Occipital lobe (tissue), 3 donors: ENCODE measurements at places on chromosomes 5 and 9.

- no peak for DNase-seq
These were observed 100.7 kb downstream of the PHF2 start for GRCh38 chr9:93677048-93677571.

DNA sequence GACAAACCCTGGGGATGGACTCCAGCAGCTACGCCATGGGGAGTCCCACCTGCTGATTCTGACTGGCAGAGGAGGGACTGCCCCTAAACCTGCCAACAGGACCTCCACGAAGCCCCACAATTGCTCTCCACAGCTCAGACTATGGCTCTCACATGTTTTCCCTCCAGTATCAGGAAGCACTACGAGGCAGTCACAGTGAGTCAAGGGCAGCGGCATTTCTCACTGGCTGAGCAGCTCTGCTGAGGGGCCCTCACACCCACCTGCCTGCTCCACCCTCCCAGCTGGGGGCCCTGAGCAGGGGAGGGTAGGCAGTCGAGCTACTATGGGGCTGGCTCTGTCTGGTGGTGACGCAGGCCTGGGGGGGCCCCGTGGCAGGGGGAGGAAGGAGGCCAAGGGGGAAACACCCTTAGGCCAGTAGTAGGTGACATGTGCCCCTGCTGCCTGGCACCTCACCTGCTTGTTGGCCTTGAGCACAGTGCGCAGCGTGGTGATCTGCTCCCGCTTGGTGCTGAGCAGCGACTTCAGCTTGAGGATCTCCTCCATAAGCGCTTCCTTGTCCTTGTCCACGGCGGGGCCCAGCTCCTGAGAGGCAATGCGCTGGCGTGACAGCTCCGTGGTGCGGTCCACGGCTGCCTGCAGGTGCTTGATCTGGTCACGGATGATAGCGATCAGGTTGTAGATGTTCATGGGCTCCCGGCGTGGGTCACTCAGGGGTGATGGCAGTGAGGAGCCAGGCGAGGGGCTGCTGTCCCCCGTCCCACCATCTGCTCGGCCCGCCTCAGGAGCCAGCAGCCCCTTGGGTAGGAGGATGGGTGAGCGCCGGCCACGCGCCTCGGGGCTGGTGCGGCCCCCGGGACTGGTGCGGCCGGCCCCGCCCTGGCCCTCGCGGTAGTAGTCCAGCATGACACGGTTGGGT is 46.3 kb downstream of the BICD2 start:
- no peak for DNase-seq

DNA sequence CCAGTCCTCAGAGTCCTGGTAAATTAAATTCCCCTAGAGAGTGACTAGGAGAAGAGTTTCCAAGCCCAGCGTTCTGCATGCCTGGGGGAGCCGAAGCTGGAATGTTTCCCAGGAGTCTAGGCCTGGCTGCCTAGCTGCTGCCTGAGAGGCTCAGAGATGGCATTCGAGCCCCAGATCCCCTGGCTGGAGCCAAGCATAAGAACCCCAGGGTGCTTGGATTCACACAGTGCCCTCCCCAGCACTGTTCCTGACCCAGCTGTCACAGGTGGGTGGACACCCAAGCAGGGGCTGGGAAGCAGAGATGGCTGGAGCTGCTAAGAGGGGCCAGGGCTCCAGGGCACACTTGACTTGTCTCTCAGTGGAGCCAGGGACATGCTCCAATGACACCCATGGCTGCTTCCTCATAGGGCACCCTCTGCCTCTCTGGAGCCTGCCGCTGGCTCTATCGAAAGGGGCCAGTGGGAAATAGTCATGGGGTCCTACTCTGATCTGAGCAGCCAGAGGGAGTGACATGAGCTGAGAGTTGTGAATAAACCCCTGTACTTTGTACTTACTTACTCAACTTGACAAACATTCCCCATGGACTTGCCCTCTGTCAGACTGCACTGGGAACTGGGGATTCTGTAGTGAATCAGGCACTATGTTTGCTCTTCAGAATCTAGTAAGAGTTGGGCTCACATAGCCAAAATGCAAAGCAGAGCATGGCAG is 62.6 kb upstream of the XPA start:
- no peak for DNase-seq

GRCh38 chr9:133709015-133709611 is 29.0 kb downstream of the SARDH start:
- no peak for DNase-seq

DNA sequence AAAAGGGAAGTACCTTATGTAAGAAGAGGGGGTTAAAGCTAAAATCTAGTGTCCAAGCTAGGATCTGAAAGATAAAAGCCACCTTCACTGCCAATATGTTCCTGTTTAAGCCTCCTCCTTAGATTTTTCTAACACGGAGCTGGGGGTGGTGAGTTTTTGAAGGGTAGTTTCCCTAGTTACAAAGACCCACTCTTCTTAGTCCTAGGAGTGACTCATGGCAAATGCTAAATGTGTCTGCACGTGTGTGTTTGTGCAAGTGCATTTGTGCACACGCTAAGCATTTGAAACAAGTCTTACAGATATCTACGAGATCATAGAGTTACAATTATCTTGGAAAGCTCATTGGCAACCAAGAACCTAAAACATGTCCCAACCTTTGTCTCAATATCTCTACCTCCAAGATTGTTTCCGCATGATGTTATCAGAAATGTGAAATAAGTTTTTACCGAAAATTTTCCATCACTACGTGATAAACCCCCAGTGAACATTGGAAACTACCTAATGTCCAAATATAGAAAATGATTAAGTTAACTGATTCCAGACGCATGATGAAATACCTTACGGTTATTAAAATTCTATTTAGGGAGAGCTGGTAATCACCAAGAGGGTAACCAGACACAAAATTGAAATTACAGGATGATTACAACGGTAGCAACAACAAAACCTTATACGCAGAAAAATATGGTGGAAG is 78.0 kb upstream of the HRH2 start:
- DNase-seq, result no peak

DNA sequence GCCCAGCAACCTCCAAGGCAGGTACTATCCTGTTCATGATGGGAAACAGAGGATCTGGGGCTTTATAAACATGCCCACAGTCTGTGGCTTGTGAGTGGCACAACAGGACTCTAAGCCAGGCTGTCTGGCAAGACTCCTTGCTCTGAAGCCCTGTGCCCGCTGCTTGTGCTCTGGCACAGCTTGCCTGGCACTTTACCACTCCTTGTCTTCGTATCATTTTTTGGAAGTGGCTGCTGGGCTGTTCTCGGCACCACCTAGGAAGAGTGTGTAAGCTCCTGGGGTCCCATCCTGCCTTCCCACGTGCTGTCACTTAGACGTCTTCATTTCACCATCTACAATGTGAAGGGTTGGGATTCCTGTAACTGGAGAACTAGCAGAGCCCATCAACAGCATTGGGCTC is 59.3 kb upstream of the GLRX start:
- DNase-seq, result no peak

DNA sequence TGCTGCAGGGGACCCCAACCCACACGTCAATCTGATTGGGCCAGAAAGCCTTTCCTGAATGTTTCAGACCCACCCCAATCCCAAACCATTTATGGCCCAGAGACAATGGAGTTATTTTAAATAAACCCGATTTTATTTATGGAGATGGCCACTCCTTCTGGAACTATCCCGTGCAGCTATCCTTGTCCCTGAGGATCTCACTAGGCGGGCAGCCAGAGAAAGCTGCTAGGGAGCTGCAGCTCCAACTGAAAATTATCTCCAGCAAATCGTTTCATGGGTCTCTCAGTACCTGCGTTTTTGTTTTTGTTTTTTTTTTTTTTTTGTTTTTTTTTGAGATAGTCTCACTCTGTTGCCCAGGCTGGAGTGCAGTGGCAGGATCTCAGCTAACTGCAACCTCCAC is 23.0 kb downstream of the C1QTNF2 start:
- no peak for DNase-seq

GRCh38 chr5:168147568-168148360 is 143.7 kb upstream of the WWC1 start:
- no peak for DNase-seq

DNA sequence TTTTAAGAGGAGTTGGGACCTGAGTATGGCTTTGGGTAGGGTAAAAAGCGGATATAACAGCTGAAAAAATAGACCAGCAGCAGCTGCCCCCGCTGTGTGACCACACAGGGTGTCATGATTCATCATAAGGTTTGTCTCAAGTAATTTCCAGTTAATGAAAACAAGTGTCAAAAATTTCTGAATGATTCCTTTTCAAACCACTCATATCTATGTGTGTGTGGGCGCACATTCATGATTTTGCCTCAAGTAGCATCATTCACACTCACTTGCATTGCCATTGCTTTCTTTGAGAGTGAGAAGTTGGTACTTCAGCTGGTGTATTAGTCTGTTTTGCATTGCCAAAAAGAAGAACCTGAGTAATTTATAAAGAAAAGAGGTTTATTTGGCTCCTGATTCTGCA is 12.1 kb upstream of the TNFAIP8 start:
- no peak for DNase-seq

DNA sequence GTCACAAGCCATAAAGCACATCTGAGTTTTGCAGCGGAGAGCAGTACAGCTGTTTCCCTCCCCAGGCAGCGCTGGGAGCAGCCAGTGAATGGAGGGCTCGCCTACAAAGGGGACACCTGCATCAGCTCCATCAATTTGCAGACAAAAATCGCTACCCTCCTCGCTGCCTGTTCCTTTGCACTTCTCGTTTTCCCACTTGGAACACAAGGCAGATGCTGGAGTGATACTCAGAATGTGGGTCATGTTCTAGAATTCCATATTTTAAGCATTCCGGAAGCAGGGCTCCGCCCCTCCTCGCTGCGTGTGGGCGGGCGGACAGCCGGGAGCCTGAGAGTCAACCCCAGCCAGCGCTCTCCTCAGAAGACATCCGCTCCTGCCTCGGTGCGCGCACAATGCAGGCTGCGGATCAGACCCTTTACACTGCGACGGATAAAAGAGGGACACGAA is 92.1 kb downstream of the LMNB1 start:
- DNase-seq, result peak; percentile 56

DNA sequence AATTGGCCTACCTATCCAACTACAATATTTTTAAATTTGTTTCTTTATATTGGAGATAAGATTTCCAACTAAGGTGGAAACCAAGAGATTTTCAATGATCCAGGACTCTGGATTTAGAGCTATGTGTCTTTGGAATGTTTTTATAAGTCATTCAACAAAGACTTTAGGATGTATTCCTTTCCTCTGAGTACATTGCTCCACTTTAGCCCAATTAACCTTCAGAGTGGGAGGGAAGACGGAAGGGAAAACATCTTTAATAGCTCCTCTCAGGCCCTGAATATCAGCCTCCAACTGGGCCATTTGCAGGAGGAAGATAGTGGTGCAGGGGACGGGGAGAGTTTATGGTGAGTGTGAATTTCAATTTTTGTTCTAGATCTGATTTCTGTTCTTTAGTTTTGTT is 239.2 kb downstream of the PIK3R1 start:
- no peak for DNase-seq

DNA sequence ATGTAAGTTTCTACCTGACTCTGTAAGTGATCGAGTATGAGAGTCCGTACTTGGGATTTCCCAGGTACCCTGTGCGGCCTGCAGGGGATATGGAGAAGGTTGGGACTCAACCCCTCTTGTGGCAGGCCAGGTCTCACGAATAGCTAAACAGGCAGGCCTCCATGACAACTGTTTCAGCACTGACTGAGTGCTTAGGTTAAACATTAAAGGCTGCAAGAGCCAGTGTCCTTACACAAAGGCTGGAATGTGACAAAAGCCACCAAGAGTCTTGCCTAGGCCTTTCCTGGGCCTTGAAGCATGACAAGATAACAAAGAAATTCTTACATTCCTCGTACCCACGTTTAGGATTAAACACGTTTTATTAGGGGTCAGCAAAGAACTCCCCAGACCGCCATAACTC is 58.6 kb downstream of the THBS4 start:
- DNase-seq, result no peak

- DNase-seq, result no peak
These were observed 5.4 kb downstream of the MED22 start for GRCh38 chr9:133342570-133342969.

GRCh38 chr9:4746278-4747030 is 5.5 kb upstream of the AK3 start:
- DNase-seq, result no peak

GRCh38 chr5:100595152-100595811 is 60.1 kb downstream of the FAM174A start:
- peak; percentile 20 for DNase-seq
